ENCODE measurements at places on chromosomes 7 and 10.

DNA sequence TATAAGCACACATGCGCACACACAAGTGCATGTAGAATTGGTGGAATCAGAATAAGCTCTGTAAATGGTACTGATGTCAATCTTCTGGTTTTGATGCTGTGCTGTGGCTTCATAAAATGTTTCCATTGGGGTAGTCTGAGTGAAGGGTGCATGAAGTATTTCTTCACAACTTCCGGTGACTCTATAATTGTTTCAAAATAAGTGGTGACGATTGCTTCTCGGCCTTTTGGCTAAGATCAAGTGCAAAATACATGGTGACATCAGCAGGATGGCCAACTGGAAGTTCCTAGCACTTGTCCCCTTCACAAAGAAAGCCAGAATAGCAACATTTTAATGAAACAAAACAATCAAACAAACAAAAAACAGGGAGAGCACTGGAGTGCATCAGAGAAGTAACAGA lies 41.6 kb upstream of the CAMK2B start:
- DNase-seq: no peak

- no peak for DNase-seq
Measured at GRCh38 chr7:129652914-129653313, 41.4 kb downstream of the NRF1 start.

- no peak for DNase-seq
Measured at GRCh38 chr10:110932505-110933180, 13.2 kb downstream of the SHOC2 start.

DNA sequence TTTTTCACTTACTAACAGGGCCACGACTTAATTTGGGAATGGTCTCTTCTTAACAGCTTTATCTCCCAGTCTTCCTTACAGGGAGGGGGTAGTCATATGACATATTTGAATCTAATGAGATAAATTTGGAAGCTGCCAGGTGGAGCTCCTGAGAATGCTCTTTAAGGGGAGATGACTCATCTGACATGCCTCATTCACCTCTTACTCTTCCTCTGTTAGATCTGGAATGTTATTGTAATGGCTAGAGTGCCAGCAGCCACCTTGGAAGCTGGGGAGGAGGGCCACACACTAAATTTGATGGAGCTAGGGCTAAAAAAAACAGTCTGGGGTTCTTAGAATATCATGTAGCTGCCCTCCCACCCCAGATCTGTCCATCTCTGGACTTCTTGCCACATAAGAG lies 22.7 kb downstream of the HECW1 start:
- no peak for DNase-seq

DNA sequence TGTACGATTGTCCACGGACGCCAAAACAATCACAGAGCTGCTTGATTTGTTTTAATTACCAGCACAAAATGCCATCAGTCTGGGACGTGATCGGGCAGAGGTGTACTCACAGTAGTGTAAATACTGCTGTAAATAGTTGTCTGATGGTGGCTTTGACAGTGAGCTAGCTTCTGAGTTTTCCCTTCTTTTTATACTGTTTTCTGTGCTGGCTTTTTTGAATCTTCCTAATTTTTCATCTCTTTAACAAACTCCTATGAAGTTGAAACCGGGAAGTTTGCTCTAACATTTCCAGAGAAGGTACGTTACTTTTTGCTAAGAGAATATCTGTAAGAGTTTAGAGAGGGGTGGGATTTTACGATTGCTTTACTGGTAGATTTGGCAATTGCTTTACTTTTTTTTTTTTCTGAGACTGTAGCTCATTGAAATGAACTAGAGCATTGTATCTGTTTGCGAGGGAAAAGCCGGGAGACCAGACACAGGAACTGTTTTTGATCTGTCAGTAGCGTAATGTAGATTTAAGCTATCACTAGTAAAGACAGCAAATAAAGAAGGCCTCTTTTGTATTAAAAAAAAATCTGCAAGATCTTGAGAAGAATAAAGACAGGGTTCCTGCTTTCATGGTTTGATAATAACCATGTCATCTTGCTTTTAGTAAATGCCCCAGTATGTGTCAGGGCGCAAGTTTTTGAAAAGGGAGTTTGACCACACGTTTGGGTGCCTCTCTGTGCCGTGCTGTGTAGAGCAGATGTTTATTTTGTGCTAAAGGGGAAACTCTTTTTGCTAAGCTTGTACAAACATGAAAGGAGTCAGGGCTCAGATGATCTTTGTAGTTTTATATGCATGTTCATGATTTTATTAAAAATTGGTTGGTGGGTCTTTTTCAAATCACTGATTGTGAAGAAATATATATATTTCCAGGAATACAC lies 712 bp downstream of the FOXP2 start:
- DNase-seq: peak; percentile 47

DNA sequence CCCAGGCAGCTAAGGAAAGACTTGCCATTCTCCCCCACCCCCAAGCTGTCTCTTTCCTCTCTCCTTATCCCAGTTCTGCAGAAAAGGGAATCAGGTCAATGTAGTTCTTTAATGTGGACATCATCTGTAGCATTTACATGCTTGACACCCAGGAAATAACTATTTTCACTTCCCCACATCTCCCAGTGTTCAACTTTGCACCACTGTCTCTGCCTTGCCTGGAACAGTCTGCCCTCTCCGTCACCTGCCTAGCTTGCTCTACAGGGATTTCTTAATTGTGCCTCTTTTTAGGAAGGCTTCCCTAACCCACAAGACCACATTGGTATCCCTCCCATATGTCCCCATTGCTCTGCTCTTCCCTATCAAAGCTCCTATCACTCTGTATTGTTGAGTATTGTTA lies 45.9 kb upstream of the TOMM7 start:
- DNase-seq: no peak

All from muscle of leg (tissue), 16 donors.